Stimulated activated CD4-positive, alpha-beta T cell treated with anti-CD3 and anti-CD28 coated beads, Interleukin-2, amount 100 ng/mL, for 24 hours (primary cell): ENCODE measurements at places on chromosomes 1 and 21.

DNA sequence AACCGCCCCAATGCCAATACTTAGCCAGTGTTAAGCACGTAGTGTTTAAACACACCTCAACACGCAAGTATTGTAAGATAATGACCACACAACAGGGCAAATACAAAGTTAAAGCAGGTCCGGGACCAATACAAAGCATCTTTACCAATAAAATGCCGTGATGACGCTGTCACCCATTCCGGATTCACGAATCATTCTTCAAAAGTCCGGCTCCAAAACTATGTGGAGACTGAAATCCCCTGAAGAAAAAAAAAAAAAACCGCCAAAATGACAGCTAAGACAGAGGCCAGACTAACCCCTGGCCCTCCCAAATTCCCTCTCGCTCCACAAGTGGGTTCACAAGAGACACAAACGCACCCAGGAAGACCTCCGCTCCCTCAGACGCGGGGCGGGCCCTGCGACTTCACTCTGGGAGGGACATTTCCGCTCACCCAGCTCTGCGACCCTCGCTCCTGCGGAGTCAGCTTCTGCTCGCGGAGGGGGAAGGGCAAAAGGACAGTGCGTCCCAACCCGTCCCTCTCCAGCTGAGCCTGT is 625 bp upstream of the DARS2 start:
- DNase-seq: no peak

GRCh38 chr1:168199056-168199455 is 20.3 kb downstream of the TIPRL start:
- DNase-seq: no peak

DNA sequence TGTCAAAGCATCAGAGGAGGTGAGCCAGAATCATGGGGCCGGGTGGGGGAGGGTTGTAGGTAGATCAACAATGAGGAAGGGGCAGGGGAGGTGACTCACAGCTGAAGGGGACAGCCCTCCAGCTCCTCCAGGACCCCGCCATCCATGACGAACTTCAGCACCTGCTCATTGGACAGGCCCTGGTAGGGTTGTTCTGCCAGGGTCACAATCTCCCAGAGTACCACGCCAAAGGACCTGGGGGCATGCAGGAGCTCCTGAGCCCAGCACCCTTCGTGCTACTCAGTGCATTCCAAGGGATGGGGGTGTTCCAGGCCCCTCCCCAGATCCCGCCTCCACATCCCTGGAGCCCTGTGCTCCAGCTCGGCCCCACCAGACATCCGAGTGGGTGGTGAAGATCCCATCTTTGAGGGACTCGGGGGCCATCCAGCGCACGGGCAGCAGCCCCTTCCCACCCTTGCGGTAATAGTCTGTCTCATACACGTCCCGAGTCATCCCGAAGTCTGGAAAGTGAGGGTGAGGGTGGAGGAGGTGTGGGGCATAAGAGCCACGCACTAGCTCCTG is 17.5 kb downstream of the INSRR start:
- no peak for DNase-seq

DNA sequence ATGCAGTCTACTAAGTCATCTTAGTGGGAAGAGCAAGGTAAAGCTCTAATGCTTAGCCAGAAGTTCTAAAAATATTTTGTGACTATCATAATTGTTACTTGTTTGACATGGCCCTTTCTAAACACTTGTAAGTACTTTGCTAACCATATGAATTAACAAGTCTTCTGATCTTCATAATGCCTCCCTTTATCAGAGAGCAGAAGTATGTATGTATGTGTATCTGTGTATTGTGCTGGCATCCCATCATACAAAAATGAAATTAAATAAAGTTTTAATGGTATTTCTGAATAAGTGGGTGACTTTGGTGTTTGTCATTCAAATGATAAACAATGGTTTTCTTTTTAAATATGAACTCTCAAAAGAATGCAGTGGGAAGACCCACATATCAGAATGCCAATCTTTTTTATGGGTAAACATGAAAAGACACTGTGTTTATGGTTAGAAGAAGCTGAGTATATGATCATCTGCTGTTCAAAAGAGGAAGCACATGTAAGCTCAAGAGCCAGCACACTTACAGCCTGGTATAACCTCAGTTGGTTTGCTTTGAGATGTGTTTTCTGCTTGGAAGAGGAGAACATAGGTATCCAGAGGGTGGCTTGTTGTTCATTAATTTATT is 159.6 kb downstream of the CLEC20A start:
- DNase-seq: no peak

GRCh38 chr1:98739762-98740161 is 78.2 kb downstream of the SNX7 start:
- no peak for DNase-seq

GRCh38 chr21:38140207-38140903 is 116.4 kb upstream of the KCNJ15 start:
- no peak for DNase-seq

GRCh38 chr1:174469687-174470086 is 21.9 kb downstream of the GPR52 start:
- no peak for DNase-seq

- DNase-seq: no peak
These were observed 28.9 kb downstream of the OBSCN start for GRCh38 chr1:228236744-228237143.

GRCh38 chr1:28365864-28366263 is 3.7 kb upstream of the PHACTR4 start:
- no peak for DNase-seq

DNA sequence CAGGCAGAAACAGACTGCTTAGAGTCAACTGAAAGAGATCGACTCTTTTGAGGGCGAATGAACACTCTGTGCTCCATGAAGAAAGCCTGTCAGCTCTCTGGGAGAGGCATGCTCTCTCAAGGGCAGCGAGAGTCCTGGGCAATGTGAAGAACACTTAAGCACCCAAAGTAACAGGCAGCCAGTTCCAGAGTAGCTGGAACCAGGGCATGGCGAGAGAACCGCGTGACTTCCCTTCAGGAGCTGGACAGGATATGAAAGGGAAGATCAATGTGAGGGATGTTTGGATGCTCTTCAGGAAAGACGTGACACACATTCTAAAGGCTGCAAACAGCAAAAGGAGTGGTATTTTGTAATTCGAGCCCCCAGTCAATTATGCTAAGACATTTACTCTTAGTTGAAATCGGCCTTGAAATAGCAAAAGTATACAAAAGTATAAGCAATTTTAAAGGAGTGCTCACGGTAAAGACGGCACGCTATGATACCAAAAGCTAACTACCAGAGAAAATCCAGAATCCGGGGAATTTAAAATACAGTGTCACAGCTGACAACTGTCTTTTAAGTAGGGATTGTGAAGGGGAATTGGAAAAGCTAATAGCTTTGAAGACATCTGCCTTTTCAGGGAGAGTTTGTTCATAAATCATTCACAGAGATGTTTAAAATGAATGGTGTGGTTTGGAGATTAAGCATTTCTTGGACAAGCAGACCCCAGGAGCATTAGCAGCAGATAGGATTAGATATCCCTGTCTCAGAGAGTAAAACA is 20.8 kb downstream of the ADAMTS5 start:
- DNase-seq: no peak

GRCh38 chr1:166432655-166433054 is 265.9 kb upstream of the FAM78B start:
- DNase-seq: no peak

GRCh38 chr1:183161391-183161790 is 24.7 kb upstream of the LAMC2 start:
- DNase-seq: no peak

GRCh38 chr21:39182484-39183271 is 573 bp downstream of the PSMG1 start:
- DNase-seq: no peak

DNA sequence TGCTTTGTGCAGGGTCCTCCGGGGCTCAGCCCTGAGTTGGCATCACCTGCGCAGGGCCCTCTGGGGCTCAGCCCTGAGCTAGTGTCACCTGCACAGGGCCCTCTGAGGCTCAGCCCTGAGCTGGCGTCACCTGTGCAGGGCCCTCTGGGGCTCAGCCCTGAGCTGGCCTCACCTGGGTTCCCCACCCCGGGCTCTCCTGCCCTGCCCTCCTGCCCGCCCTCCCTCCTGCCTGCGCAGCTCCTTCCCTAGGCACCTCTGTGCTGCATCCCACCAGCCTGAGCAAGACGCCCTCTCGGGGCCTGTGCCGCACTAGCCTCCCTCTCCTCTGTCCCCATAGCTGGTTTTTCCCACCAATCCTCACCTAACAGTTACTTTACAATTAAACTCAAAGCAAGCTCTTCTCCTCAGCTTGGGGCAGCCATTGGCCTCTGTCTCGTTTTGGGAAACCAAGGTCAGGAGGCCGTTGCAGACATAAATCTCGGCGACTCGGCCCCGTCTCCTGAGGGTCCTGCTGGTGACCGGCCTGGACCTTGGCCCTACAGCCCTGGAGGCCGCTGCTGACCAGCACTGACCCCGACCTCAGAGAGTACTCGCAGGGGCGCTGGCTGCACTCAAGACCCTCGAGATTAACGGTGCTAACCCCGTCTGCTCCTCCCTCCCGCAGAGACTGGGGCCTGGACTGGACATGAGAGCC is 22.7 kb downstream of the COL6A1 start:
- DNase-seq: no peak

- DNase-seq: no peak
These were observed 7.6 kb upstream of the CPT2 start for GRCh38 chr1:53189061-53189460.

- no peak for DNase-seq
These were observed 1.1 kb upstream of the ABCD3 start for GRCh38 chr1:94416901-94417727.

GRCh38 chr1:241615043-241615974 is 24.9 kb downstream of the CHML start:
- DNase-seq: no peak

DNA sequence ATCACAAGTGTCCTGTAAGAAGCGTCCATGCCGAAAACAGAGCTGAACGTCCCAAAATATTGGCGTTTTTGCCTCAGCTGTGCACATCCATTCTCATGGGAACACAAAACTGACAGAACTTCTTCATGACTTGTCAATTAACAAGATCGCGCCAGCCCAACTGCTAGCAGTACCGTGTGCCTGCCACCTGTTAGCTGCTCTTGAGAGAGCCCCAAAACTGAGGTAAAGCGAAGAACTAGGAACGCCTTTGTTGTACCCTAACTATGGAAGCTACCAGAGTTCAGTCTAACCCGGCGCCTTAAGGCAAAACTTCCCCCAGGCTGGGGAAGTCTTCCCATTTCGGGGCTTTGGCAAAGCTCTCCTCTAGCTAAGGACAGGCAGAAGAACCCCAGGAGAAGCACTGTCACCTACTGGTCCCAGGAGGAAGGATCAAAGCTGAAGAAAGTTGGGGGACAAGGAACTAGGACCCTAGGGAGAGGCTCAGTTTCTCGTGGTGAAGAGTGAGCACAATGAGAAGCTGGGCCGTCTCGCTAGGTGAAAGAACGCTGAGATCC is 719 bp downstream of the EYA3 start:
- DNase-seq: no peak

DNA sequence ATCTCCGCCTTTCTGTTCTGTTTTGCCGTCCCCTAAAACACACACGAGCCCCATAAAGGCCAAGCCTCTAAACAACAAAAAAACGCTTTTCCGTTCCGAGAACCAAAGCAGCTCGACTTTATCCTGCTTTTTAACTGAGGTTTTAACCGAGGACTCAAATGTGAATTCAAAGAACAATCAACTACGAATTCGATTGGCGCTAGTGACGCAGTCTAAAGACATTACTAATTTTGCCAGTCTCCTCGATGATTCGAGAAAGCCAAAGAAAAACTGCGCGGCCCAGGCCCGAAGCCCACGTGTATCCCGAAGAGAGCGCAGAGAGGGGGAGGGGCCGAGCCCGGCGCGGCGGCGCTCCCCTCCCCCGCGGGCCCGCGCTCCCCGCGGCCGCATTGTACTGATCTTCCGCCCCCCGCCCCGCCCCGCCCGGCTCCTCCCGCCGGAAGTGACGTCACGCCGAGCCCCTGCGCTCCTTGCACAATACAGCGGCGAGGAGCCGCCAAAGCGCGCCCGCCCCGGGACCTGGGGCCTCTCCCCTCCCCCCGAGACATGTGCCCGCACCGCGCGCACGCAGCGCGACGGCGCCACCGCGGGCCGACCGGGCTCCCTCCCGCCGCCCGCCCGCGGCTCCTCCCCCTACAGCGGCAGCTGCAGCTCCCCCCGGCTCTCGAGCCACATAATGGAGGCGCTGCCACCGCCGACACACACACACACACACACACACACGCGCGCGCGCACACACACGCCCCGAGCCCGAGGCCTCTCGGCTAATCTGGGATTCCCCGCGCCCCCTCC is 1.4 kb downstream of the HNRNPU start:
- DNase-seq: peak; percentile 95

- no peak for DNase-seq
These were observed 18.9 kb downstream of the LACTBL1 start for GRCh38 chr1:22953740-22954141.

DNA sequence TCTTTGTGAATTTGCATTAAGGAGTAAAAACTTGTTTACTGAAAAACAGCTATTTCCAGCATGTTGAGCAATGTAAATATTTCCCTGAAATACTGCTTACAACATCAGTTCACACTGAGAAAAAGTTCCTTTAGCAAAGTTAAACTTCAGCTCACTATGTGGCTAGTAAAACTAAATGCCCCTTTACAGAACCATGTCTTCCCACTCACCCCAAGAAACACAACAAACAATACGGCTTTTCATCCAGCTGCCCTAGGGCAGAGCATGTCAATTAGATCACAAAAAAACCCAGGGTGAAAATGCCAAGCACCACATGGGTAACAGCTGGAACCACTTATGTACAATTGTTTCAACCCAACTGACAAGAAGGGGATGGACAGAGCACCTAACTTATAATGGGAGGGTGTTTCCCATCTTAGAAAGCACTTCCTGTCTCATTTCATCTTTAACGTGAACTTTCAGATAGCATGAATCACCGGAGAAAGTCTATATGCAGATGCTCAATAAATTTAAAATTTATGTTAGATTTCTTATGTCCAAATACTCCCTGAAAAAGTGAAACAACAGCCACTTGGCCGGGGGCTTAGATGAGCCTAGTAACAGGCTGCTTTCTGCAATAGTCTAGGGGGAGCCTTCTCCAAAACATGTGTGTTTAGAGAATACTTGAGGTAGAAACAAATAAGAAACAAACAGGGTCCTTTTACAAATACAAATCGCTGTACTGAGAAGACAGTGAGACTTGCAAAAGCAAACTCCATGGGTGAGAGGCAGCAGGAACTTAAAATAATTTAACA is 6.6 kb downstream of the NID1 start:
- DNase-seq: no peak

DNA sequence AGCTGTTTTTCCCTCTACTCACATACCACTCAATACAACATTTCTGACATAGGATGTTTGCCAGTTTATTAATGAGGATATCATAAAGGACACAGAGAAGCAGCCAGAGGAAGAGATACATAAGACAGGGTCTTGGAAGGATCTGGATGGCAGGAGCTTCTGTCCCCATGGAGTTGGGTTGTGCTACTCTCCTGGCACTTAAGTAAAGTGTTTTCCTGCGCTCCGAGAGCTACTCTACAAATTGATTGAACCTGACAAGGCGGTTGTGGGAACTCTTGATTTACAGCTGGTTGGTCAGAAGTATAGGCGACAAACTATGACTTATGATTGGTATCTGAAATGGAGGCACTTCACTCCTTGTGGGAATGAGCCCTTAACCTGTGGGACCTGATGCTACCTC is 208.8 kb downstream of the HMCN1 start:
- no peak for DNase-seq
